ENCODE measurements at places on chromosomes 4 and X.

- no peak for DNase-seq
These were observed 37.8 kb downstream of the GAB3 start for GRCh38 chrX:154712781-154713740.

DNA sequence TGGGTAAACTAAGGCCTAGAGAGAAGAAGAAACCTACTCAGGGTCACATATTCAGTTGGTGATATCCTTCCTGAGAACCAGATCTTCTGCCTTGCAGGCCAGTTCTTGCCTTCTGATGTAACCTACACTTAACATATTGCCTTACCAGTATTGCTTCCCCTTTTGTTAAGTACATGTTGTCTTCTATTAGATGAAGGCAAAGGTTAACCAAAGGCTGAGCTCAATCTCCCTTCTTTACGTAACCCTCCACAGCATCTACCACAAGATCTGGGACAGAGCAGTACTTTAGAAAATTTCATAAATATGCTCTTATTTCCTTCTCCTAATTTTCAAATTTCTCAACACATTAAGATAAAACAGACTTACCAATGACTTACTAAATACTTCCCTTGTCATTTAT, 474.4 kb downstream of the SH2D1A start:
- DNase-seq: no peak

DNA sequence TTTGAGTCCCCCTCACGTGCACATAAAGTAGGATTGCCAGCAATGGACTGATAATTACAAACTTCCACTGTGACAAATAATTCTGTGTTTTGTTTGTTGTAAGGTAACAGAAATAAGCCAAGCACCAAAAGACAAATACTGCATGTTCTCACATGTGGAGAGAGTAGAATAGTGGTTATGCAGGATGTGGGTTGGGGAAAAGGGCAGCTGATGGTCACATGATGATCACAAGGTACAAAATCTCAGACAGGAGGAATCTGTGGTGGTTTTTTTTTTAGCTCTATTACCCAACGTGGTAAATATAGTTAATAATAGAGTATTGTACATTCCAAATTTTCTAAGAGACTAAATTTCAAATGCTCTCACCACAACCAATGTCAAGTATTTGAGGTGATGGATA, 182.3 kb downstream of the BANK1 start:
- DNase-seq: no peak

DNA sequence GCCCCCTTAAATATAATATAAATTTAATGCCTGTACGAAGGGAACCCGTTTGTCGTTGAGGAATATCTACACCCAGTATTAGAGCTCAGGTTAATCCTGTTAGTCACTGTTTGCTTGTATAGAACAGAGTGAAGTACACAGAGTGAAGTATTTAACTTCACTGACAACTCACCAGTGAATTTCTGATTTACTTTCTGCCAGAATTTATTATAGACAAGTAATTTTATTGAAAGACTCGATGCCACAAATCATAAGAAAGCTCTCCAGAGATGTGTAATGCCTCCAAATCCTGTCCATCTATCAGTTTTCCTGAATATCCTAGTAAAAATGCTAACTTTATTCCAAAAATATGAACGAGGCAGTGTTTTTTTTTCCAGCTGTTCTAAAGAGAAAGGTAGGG, 1.6 kb downstream of the GAB1 start:
- DNase-seq: no peak

GRCh38 chr4:25799522-25799921, 63.3 kb downstream of the SEL1L3 start:
- no peak for DNase-seq

DNA sequence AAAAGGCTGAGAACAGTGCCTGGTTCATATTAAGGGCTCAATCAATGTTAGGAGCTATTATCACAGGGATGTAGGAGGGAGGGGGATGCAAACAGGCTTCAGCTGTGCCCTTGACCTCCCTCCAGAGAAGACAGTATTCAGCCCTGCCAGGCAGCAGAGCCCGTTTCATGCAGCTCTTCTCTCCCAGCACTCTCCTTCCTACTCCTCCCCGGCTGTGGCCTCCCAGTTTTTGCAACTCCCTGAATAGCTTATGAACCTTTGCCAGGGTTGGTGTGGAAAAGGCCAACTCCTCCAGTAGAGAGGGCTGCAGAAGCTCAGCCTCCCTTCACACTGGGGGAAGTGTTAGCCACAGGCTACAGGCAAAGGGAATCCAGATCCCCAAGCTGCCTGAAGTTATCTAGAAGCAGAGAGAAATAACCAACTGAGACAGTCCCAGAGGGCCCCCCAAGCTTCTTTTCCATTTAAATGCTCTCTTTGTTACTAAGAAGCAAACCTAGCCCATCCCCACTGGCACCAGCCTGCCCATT, 31.7 kb upstream of the APLN start:
- no peak for DNase-seq

DNA sequence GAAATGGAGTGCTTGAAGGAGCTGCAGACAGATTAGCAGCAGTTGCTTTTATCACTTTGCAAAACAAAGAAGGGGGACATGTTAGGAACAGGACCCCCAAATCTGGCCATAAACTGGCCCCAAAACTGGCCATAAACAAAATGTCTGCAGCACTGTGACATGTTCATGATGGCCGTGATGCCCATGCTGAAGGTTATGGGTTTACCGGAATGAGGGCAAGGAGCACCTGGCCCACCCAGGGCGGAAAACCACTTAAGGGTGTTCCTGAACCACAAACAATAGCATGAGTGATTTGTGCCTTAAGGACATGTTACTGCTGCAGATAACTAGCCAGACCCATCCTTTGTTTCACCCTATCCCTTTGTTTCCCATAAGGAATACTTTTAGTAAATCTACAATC, 79.6 kb upstream of the GC start:
- DNase-seq: no peak

DNA sequence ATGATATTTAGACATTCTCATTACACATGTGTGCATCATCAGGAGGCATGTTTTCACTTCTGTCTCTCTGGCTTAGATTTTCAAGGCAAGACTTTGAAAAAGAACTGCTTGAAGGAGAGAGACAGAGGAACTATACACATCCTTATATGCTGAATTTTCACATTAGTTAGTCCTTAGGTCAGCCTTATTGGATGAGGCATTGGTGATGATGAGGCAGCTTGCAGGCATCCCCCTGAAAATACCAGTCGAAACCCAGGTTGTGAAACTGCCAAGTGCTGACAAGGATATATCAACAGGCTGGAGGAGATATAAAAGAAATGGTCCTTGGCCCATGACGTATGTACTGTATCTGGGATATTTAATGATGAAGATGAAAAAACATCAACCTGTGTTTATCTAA, 297.2 kb upstream of the AADAT start:
- no peak for DNase-seq

- DNase-seq: no peak
These were observed 121.9 kb upstream of the RPS6KA3 start for GRCh38 chrX:20388594-20388993.

GRCh38 chr4:111984169-111984819, 161.0 kb upstream of the FAM241A start:
- DNase-seq: no peak

- no peak for DNase-seq
These were observed 9.3 kb upstream of the SEC24B start for GRCh38 chr4:109424093-109424841.

GRCh38 chr4:3461515-3462291, 1.4 kb upstream of the DOK7 start:
- DNase-seq: no peak

- DNase-seq: no peak
These were observed 353.8 kb upstream of the HAND2 start for GRCh38 chr4:173883821-173884220.

DNA sequence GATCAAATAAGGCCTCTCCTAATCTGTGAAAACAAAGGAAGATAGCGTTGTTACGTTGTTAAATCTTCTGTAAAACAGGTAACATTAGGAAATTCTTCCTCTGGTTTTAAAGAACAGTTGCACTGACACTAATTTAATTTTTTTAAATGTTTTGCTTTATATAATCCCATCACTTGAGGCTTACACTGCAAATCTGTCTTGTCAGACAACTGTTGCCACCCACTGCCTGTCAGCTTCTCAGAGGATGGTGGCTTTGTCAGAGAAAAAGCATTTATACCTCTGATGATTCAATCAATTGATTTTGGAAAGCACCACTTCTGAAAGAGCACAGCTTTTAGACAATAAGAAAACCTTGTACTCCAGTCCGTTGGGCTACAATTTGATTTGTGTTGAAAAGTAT, 799.1 kb downstream of the FSTL5 start:
- DNase-seq: no peak

- DNase-seq: no peak
These were observed 97.8 kb downstream of the SYTL5 start for GRCh38 chrX:38103857-38104812.

Measured in activated CD4-positive, CD25-positive, alpha-beta regulatory T cell treated with anti-CD3 and anti-CD28 coated beads, Interleukin-2, amount 50 U/mL, for 72 hours (primary cell).